ENCODE measurements at places on chromosomes 6 and 20.

DNA sequence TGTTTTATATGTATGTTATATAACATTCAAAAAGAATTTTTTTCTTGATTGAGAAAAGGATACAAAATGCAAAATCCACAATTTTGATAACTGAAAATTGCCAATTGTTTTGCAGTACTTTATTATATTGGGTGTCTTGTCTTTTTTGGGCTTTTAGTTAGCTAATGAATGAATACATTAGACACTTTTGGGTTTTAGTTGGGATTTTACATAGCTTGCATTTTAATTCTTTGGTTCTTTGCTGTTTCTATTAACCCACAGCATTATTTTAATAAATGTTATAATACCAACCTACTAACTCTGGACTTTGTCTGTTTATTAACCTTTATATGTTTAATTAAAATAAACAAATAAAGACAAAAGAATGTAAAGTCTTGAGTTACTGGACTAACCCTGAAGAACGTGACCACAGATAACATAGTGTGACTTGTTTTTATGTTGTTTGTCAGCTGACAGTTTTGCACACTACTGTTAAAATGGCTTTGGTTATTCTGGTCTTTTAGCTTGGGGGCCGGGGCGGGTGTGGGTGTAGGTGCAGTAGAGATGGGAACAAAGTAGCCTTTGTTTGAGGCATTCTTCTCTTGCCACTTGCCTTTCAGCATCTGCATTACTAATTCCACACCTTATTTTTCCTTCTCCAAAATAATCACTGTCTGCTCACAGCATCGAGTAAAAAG, 159.1 kb downstream of the QKI start:
- DNase-seq = no peak

- DNase-seq = no peak
Observed at GRCh38 chr6:1577146-1577680, 32.5 kb upstream of the FOXC1 start.

GRCh38 chr6:105204768-105205167, 25.0 kb upstream of the POPDC3 start:
- DNase-seq = no peak

- no peak for DNase-seq
Observed at GRCh38 chr6:119535332-119535731, 185.8 kb upstream of the MAN1A1 start.

- DNase-seq = no peak
Observed at GRCh38 chr6:113671421-113671820, 185.7 kb upstream of the MARCKS start.

GRCh38 chr6:83853178-83854000, at the start of gene RIPPLY2:
RIPPLY2 (plus strand) TSS chr6:83853360; CDS start chr6:83853417, 57 bp downstream.
- no peak for DNase-seq

DNA sequence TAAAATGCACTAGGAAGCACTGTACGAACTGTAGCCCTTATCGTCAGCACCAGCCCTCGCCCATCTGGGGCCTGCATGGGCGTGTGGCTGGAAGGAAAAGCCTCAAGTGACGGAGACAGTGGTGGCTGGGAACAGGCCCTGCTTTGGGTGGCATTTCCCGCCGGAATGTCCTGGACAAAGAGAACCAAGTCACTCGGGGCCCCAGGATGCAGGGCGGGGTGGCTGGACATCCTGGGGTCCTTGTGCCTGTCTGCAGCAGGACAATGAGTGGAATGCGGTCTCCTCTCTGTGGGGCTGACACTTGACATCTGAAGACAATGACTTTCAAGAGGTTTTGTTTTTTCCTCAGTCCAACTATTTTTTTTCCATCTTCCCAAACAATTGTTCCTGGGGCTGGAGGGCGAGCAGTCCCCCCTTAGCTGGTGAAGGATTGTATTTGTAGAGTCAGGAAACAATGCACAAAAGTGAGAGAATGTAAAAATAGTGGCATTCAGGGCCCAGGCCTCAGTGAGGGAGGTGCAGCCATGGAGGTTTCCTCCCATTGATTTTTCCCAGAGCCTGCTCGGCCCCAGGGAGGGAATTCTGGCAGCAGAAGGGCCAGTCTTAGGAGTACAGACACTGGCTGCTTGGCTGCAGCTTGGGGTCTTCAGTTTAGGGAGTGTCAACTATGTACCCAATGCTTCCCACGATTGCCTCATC, 64.4 kb downstream of the PREX1 start:
- no peak for DNase-seq

Measured in activated CD4-positive, alpha-beta T cell treated with anti-CD3 and anti-CD28 coated beads, Interleukin-2, amount 50 U/mL, for 4 hours (primary cell).